ENCODE measurements at places on chromosomes 7 and 10.
A peak's percentile ranks its signal among the peaks of the same experiment; 100 is the strongest.

GRCh38 chr7:30505174-30505697 is 607 bp upstream of the GGCT start:
- DNase-seq: no peak

GRCh38 chr10:99369551-99369950 is 40.4 kb downstream of the CNNM1 start:
- no peak for DNase-seq

GRCh38 chr7:90337106-90337505 is 9.4 kb upstream of the GTPBP10 start:
- DNase-seq: no peak

- peak; percentile 32 for DNase-seq
Observed at GRCh38 chr10:88934900-88935672, 17.5 kb downstream of the ACTA2 start.

GRCh38 chr7:130891254-130892094 is 157.5 kb upstream of the KLF14 start:
- DNase-seq: no peak

DNA sequence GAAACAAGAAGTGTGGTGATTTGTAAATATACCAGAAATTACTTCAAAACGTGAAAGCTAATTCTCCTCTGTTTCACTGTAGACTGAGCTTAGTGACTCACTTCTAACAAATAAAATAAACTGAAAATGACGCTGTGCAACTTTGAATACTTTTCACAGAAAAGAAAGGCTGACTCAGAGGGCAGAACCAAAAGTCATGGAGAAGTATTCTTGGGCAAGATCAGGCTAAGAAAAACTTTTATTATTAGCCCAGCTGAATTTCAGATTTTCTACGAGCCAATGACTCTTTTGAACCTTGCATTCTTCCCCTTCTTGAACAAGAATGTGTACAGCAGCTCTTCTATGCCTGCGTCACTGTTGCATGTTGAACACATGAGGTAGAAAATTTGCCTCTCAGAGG is 527.3 kb upstream of the GHITM start:
- DNase-seq: no peak

DNA sequence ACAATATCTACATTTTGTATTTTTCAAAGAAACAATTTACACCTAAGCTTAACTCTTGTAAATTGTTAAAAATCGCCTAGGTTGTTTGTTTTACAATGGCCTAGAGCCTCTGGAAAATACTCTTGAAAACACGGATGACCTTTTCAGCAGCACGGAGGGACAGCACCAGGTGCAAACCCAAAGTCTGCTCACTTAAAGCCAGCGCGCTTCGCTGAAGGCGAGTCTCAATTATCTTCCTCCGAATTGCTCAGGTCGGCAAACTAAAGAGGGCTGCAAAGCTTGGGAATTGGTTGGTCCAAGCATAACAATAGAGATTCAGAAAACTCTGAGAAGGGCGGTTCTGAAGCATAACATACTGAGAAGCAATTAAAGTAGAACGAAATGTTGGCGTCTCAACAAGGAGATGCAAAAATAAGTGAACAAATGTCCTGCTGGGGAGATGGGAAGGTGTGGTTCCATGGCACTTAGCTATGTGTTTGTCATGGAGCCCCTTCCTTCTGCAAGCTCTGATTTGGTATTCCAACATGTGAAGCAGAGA is 139.9 kb upstream of the PITRM1 start:
- no peak for DNase-seq

GRCh38 chr7:158946771-158947170 is 90.4 kb downstream of the DYNC2I1 start:
- no peak for DNase-seq

- DNase-seq: no peak
Observed at GRCh38 chr7:5773661-5774086, 7.8 kb downstream of the RNF216 start.

- no peak for DNase-seq
Observed at GRCh38 chr10:19778996-19779395, 37.2 kb upstream of the PLXDC2 start.

GRCh38 chr10:11285171-11285570 is 267.5 kb downstream of the CELF2 start:
- DNase-seq: no peak

DNA sequence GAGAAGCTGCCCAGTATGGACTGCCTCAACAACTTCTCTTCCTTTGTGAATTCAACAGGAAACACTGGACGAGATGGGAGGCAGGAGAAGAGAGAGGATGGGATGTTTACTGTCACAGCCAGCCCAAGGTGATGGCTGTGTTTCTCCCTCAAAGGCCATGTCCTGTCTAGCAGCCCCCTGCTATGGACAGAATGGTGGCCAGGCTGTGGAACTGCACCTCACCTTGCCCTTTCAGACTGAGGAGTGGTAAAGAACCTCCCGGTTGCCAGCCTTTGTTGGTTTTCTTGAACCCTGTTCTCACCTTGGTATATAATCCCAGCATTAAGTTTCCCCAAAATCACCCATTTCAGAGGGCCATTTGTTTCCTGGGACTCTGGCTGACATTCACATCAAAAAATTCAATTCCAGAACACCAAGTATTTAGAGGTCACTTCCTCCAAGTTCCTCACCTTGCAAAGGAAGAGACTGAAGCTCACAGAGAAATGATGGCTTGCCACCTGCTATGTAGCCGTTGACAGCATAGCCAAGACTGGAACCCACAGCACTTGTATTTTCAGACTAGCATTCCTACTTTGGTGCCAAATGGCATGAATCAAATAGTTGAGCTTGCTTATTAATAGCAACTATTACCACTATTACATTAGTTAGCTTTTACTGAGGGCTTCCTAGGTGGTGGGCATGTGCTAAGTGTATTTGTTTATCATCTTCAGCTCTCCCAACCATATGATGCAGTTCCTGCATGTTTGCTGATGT is 224.0 kb upstream of the GRB10 start:
- no peak for DNase-seq

- no peak for DNase-seq
Observed at GRCh38 chr10:92662848-92663247, 26.9 kb upstream of the HHEX start.

- DNase-seq: no peak
Observed at GRCh38 chr10:47262606-47263533, 37.1 kb upstream of the GDF10 start.

DNA sequence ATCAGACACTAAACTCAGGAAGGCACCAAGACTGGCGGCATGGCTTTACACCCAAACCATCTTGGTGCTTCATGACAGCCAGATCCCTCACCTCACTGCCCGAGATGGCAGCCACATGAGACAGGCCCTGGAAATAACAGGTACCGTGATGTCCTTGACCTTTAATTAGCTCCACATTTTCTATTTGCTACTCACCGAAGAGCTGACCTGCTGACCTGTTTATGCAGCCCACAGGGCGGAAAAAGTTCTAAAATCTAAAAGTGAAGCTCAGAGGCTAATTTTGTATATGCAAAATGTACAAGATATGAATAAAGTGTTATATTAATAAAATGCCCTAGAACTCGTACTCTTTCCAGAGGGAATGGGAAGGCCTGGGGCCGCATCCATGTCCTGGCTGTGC is 51.6 kb upstream of the RASGEF1A start:
- DNase-seq: no peak

GRCh38 chr7:6180344-6180725 is 92.1 kb downstream of the CYTH3 start:
- no peak for DNase-seq

DNA sequence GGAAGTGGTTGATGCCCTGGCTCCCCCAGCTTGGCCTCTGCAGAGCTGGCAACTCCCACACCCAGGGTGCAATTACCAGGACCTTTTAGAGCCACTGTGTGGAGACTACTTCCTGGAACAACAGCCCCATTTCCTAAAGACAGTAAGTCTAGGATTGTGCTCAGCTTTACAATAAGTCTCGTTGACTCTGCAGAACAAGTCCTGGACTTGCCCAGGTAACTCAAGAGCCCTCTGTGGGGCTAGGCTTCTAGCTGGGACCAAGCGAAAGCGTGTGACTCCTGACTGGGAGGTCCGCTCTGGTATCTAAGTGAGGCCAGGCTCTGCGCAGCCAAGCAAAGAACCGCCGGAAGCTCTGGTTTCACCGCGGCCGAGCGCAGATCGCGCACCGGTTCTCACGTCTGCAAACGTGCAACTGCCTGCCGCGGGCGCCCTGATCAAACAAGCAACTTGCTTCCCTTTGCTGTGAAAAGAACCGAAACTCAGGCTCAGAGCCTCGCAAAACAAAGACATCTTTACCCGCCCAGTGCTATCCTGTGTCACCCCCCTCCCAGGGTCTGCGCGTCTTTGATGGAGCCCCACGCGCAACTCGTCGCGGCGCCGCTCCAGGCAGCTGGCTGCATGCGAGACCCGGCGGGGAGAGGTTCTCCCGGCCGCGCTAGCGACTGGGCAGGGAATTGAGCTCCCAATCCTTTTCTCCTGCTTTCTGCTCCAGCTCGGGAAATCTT is 4.4 kb upstream of the PDLIM1 start:
- DNase-seq: no peak

- DNase-seq: no peak
Observed at GRCh38 chr7:50336894-50337703, 32.6 kb downstream of the IKZF1 start.

DNA sequence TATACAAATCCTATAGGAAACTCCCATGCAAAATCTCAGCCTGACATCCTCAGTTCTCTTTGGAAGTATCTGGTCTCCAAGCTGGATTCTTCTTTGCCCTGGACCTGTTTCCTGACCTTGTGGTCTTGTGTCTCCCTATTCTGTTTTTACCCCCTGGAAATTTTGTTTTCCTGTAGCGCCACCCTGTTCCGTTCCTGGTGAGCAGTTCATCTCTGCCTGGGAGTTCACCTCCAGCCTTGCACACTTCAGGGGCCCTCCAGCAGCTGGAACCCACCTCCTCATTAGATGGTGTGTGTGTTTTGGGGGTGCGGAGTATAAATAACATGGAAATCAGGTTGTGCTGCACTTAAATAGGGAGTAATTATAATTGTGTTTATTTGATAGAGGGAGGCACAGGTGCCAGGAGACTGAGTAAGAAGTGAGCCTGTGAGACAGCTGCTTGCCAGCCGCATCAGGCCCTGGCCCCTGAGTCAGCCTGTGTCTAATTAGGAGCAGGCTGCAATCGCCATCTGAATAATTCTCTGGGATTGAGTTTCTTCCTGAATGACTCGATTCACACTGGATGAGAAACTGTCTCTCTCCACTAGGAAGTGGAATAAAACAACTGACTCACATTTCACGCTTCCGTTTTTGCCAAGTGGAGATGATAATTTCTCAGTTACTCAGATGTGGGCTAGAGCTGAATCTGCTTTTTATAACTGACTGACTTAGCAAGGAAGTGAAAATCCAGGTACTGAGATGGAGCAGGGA is 69.4 kb upstream of the HECTD2 start:
- no peak for DNase-seq

DNA sequence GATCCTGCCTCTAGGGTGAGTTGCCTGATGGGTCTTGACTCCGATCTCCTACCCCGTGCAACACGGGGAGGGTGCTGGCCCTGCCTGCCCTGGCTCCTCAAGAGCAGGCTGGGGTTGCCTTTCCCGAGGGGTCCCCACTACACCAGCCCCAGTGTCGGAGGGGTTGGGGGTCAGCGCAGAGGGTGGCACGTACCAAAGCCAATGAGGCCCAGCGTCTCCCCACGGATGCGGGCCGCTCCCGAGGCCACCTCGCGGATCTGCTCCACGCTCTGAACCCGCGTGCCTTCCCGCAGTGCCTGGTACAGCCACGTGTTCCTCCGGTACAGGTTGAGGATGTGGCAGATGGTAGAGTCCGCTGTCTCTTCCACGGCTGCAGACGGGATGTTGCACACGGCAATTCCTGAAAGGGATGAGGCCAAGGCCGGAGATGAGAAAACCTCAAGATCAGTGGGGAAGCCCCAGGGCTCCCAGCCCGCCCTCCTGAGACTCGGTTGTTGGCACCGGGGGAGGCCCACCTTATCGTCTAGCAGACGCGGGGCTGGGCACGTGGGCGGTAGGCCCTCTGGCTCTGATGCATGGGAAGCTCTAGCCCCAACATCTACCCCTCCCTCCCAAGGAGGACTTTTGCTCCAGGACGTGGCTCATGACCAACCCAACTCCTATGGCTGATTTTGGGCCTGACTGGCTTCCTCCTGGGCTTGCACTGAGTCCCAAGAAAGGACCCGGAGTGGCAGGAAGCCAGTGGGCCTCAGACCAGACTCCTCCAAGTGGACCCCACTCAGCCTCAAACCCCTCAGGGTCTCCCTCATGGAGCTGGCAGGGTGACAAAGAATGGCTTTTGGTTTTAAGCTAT is 56.1 kb downstream of the ZRANB1 start:
- no peak for DNase-seq

DNA sequence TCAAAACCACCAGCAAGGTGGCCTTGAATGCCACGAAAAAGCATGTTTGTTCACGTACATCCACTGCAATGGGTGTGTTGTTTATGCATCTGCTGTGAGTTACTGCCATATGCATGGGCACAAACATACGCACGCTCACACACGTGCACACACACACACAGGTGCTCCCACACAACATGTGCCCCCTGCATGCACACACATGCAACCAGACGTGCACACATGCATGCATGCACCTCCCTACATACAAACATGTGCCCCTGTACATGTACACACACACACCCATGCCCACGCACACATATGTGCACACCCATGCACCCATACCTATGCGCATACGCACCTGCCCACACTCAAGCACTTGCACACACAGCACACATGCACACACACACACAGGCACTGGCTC is 10.1 kb upstream of the DMBT1 start:
- no peak for DNase-seq

- no peak for DNase-seq
Observed at GRCh38 chr7:112149734-112150133, 56.5 kb downstream of the DOCK4 start.

DNA sequence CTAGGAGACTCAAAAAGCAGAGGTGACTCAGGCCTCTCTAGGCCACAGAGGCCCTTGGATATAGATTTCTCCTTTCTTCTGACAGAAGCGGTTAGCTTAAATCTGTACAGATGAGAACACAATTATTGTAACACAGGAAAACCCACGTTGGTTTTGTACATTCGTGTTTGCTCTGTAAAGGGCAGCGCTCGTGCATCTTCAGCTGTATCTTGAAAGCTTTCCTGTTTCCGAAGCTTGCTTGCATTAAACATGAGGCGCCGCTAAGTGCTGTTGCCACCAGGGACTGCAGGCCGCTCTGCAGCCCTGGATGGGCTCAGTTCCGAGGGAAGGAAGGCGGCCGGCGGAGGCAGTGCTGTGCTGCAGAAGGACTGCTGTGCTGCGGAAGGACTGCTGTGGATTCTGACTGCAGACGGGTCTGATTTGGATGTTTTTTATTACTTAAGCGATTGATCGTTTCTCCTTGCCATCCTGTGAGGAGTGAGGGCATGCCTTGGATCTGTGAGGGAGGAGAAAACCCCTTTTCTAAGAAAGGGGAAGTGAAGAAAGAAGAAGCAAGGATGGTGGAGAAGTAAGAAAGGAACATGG is 53.3 kb downstream of the FHIP2A start:
- DNase-seq: peak; percentile 42

All from HuH-7 (cell line).